ENCODE measurements at places on chromosomes 7 and 10. TPM values are rescaled to one million over a fixed set of nuclear protein-coding genes. Genes with fewer than 3 reads are reported as not detected.

DNA sequence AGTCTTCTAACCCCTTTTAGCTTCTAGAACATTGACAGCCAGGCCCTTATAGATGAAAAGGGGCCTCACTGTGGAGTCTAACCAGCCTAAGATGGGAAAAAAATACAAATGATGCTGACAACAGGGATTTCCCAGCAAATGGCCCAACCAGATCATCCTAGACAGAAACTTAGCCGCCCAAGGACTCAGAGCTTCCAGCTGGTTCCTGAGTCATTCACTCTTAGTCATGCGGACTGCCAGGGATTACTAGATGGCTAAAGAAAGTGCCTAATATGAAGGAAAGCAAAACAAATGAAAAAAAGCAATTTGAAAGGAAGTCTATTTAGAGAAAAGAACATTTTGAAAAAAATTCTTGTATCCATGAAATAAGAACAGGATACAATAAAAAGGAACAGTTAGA is 23.7 kb downstream of the TSPAN14 start:
- peak; percentile 72 for DNase-seq

DNA sequence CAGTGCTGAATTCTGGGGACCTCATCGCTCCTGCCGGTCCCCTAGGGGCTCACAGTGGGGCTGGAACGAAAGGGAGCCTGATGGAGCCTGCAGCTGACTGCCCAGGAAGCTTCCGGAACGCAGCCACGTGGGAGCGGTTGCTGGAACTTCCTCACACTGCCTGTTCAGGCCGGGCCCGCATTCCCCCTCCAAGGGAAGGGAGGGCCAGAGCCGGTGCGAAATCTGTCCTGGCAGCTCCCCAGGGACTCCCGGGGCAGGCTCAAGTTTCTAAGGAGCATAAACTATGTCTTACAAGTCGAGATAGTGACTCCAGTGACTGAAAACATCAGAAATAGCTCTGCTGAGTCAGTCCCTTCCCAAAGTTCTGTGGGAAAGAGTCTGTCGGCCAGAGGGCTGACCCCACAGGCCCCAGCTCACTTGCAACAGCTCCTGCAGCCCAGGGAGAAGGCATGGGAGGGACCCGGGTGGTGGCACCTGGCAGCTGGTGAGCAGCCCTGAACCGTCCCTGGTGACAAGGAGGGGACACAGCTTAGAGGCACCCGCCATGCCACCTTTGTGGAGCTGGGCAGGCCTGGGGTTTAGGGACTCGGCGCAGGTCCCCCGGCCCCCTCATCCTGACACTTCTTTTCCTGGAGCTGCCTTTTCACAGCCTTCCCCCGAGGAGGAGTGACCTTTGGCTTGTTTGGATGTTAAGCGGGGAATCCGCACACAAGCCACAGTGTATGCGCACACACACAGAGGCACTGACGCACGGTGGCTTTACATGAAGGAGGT is 47.6 kb downstream of the PDGFA start:
- DNase-seq, result peak; percentile 80

DNA sequence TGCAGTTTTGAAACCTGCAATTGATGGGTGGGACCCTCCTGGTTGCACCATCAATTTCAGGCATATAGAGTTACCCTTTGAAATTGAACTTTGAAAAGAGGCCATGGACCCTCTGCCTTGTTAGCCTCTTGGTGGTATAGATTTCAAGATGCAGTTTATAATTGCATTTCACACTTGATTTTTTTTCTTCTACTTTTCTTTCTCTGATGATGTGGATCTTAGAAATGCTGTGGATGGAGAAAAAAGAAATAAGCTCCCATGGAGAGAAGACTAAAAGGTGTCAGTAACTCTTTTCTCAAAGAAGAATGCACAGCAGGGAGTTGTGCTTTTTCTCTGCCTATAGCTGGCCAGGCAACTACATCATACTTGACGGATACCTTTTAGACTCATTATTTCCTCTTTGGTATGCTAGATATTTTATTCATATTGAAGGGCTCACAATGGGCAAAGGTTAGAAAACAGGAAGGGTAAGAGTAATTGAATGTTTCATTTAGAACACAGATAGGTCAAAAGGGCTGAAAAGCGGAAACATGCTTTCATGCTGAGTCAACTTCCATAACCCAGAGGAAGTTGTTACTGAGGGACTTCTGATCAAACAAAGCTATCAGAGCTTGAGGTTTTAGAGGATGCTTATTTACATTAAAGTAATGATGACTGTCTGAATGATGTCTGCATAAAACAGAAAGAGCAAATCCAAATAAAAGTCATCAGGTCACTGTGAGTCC is 773.2 kb upstream of the LRRN3 start:
- DNase-seq, result no peak

GRCh38 chr7:17781491-17782215 is 158.6 kb downstream of the SNX13 start:
- peak; percentile 85 for DNase-seq

- DNase-seq, result no peak
These were observed 1.9 kb downstream of the FZD1 start for GRCh38 chr7:91266067-91266688.

DNA sequence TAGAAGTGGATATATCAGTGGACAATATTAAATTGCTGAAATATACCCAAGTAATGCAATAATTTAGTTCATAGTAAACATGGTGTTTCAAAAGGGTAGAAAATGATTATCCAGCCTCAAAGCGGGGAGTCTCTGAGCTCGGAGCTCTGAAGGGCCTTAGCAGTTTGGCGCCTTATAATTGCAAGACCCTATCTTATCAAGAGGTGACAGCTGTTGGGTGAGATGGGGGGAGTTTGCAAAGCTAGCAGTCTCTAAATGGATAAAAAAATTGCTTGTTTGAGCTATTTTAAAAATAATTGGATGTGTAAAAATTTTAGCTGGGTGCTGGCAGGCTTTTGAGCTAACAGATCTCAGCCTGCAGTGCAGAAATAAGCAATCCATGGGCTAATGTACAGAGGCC is 219.2 kb downstream of the CCSER2 start:
- DNase-seq, result no peak

GRCh38 chr10:24989867-24990266 is 26.1 kb downstream of the ENKUR start:
- no peak for DNase-seq

GRCh38 chr10:50387007-50387731 is 135.9 kb upstream of the ASAH2 start:
- DNase-seq, result no peak

DNA sequence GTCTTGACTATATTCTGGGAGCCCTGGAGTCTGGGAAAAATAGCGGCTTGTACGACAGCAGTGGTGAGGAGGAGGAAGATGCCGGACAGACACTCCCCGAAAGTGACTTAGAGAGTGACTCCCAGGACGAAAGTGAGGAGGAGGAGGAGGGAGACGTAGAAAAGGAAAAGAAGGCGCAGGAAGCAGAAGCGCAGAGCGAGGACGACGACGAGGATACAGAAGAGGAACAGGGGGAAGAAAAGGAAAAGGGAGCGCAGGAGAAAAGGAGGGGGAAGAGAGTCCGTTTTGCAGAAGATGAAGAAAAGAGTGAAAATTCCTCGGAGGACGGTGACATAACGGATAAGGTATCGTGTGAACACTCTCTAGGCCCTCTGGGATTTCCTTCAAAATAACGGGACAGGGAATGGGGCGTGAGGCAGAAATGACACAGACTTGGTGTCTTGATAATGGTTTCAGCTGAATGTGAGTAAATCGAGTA is 908 bp downstream of the NOM1 start:
- no peak for DNase-seq

- no peak for DNase-seq
These were observed 152.4 kb downstream of the DGKI start for GRCh38 chr7:137694405-137694804.

- DNase-seq, result no peak
These were observed 211.2 kb upstream of the PODXL start for GRCh38 chr7:131767591-131767990.

GRCh38 chr7:104137971-104138370 is 69.8 kb downstream of the ORC5 start:
- no peak for DNase-seq

DNA sequence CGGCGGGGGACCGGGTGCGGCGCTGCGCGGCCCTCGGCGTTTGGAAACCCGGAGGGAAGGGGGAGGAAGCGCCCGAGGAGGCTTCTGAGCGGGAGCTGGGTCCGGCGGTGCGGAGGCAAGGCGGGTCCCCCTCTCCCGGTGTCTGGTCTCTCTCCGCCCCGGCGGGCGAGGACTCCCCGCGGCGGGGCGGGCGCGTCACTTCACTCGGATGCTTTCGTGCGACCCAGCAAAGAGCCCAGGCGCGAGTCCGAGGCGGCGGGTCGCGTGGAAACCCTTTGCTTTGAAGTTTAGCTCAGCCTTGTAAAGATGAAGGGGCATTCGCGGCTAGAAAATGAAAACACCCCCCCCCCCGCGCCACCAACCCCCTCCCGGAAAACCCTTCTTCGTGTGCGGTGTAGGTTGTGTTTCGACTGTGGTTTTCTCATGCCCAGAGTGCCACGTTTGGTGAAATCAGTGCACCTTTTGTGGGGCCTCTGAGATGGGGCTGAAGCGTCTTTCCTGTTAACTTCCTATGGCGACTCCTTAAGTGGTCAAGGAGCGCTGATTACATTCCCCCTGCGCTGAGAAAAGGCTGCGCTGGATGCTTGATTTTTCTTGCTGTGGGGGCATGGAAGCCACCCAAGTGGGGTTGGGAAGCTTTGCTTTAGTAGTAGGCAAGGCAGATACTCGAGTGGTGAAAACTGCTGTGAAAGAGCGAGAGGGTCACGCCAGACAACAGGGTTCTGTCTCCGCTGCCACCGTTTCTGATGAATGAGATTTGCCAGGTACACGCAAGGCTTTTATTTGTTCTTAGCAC is 876 bp downstream of the GNAI1 start:
- peak; percentile 33 for DNase-seq

- DNase-seq, result no peak
These were observed 4.4 kb downstream of the LAMTOR4 start for GRCh38 chr7:100152937-100153666.

- DNase-seq, result no peak
These were observed 22.2 kb upstream of the RASSF4 start for GRCh38 chr10:44937196-44938005.

- DNase-seq, result no peak
These were observed 517.5 kb upstream of the FOXK1 start for GRCh38 chr7:4164556-4164955.

- DNase-seq, result peak; percentile 71
These were observed 4.3 kb upstream of the ELFN1 start for GRCh38 chr7:1665549-1666316.

- no peak for DNase-seq
These were observed 552.3 kb downstream of the KCNMA1 start for GRCh38 chr10:77085344-77085743.

- peak; percentile 65 for DNase-seq
These were observed 8.6 kb upstream of the CRYGN start for GRCh38 chr7:151448261-151449252.

GRCh38 chr10:7337431-7338171 is 73.2 kb downstream of the SFMBT2 start:
- no peak for DNase-seq

DNA sequence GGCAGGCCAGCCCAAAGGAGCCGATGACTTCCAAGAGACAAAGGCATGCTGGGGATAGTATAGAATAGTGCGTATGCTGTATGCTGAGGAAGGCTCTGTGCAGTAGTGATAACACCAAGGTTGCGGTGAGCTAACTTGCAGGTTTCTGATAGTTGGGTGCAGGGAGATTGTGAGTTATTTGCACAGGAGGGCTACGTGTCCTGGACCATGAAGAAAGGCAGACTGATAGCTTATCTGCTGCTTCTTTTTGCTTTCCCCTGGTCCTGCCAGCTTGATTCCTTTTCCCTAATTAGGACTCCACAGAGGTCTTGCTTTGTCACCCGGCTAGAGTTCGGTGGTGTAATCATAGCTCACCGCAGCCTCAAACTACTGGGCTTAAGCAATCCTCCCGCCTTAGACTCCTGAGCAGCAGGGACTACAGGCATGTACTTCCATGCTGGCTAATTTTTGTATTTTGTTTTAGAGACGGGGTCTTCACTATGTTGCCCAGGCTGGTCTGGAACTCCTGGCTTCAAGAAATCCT is 43.9 kb upstream of the ARHGAP12 start:
- no peak for DNase-seq

- DNase-seq, result no peak
These were observed 596.4 kb upstream of the GHITM start for GRCh38 chr10:83542774-83543411.

Gene CALML3
- total RNA-seq, result not detected

Gene TFR2
- 2.4 TPM for total RNA-seq

Gene KEL
- total RNA-seq, result 0.36 TPM

Gene CALCR
- total RNA-seq, result not detected

Gene HOXA5
- 22.6 TPM for total RNA-seq

Gene ACHE
- not detected for total RNA-seq

Gene TMEM72
- total RNA-seq, result not detected

Gene PTPRE
- total RNA-seq, result 2.6 TPM

Gene BTBD16
- not detected for total RNA-seq
